ENCODE measurements at places on chromosomes 11 and 22. TPM values are rescaled to one million over a fixed set of nuclear protein-coding genes. Genes with fewer than 3 reads are reported as not detected.

Gene NFAM1
- 1.9 TPM for total RNA-seq

Gene GRK3
- total RNA-seq, result 10.6 TPM

Gene CLDN5
- 91.8 TPM for total RNA-seq

Gene ANO1
- 38.1 TPM for total RNA-seq

Gene GGTLC3
- total RNA-seq, result 0.29 TPM

Gene KCNK7
- 0.35 TPM for total RNA-seq

Gene VPS51
- 421 TPM for total RNA-seq

Gene RASD2
- total RNA-seq, result 1.2 TPM

Gene CABP7
- total RNA-seq, result not detected

Gene FAR1
- total RNA-seq, result 57.2 TPM

Gene EMID1
- 58.3 TPM for total RNA-seq

Gene ANKRD13D
- total RNA-seq, result 52.0 TPM

Data from metanephros (tissue), 2 donors.